HT1080 (cell line): ENCODE measurements at places on chromosomes 5 and 9.

DNA sequence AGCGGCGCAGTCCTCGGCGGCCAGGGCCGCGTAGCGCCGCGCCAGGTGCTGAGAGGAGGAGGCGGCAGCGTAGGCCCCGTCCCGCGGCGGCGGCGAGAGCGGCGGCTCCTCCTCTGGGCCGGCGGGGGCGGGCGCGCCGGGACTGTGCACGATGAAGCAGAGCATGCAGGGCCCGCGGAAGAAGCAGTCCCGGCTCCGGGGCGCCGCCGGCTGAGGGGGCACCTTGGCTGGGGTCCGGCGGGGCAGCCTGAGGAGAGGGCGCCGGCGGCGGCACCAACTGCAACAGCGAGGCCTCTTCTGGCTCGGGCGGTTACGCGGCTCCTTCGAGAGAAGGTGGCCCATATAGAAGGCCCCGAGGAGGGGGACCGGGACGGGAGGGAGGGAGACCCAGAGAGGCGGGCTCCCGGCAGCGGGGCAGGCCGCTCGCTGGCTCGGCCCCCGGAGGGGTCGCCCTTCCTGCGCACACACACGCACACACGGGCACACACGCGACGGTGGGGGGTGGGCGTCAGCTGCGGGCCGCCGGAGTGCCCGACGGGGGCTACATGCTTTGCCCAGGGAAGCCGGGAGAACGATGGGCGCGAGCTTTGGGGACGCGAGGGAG, 446 bp downstream of the FBXL17 start:
- peak; percentile 58 for DNase-seq

- DNase-seq, result no peak
Observed at GRCh38 chr9:115357821-115358220, 239.9 kb upstream of the TNC start.

GRCh38 chr9:71767776-71768321, 464 bp downstream of the CEMIP2 start:
- no peak for DNase-seq

DNA sequence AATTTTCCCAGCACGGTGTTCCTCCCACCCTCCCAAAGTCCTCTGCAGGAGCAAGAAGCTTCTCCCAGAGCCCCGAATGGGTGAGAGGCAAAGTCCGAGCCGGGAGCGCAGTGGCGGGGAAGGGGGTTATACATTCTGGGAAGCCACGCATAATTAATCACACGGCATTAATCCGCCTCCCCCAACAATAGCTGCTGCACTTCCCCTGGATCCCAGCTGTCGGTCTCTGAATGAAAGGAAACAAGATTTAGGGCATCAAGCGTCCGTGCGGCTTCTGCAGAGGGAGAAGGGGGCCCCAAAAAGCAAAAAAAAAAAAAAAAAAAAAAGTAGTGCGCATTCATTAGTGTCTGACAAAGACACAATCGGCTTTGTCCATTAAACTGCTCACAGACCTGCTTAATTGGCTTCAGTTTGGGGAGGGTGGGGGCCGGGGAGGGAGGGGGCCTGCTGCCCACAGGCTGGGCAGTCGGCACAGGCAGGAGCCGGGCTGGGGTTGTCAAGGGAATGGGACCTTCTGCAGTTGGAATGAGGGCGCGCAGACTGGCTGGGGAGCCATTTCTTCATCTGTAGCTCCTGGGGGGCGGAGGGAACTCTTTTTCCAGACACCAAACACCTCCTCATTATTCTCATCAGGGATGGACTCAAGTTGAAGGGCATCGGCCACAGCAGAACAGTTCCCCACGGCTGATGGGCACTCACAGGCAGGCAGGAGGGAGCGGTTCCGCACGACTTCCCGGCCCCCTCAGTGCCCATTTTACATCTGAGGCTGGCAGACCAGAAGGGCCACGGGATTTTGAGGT, 3.4 kb downstream of the NOTCH1 start:
- DNase-seq, result no peak

- no peak for DNase-seq
Observed at GRCh38 chr5:71907608-71908145, 188.6 kb downstream of the CARTPT start.

DNA sequence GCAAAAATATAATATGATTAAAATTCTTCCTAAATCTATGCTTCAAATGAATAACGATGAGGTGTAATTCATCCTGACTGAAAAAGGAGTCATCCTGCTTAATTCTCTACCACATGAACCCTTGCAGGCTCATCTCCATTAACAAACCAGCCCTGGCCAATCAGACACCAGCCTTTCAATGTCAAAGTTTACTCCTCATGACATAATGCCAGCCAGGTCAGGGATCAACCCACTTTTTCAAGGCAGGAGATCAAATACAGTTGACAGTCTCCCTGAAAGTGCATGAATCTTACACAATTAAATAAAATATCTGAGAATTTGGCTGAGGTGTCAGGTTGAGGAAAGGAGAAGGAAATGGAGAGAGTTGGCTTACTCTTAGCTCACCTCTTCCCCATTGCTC, 7.0 kb downstream of the GRIN3A start:
- no peak for DNase-seq

DNA sequence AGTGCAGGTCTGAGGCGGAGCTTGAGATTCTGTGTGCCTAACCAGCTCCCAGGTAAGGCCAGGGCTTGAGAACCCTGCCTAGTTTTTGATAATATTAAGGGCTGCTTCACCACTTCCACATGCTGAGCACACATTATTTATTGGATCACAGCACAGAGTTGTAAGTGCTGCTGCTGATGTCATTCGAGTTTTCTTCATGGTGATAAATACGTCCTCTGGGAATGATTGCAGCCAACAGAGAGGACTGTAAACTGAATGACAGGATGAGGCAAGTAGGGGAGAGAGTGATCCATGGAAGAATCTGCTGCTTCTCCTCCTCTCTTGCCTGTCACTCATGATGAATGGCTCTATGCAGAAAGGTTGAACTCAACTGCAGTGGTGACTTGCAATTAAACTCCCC, 77.9 kb upstream of the VPS13A start:
- no peak for DNase-seq

DNA sequence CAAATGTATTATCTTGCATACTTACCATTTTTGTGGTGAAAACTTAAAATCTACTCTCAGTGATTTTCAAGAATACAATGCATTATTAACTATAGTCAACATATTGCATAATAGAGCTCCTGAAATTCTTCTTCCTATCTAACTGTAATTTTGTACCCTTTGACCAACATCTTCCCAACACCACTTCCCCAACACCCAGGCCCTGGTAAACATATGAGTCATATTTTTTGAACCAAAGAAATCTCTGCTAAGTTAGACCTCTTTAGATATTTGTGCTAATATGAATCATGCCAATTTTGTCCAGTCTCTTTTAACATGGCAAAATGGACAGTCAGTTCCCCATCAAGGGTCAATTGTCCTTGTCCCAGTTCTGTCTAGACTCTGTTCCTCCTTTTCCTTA, 18.5 kb upstream of the RGS7BP start:
- no peak for DNase-seq

DNA sequence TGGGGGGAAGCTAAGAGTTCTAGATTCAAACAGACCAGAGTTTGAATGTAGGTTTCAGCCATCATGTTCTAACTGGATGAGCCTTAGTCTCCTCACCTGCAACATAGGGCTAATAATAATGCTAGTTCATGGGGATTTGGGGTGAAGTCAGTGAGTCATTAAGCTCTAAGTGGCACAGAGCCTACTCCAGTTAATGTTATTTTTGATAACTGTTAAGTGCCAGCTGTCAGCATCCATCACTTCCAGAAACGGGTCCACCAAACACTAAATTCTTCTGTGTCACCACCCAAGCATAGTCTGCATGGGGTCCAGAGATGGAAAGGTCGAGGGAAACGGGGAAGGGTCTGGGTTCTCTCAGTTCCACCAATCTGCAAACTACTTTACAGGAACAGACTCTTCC, 1.8 kb upstream of the TSC1 start:
- DNase-seq, result no peak

- DNase-seq, result no peak
Observed at GRCh38 chr5:34820593-34820992, 18.4 kb upstream of the TTC23L start.

DNA sequence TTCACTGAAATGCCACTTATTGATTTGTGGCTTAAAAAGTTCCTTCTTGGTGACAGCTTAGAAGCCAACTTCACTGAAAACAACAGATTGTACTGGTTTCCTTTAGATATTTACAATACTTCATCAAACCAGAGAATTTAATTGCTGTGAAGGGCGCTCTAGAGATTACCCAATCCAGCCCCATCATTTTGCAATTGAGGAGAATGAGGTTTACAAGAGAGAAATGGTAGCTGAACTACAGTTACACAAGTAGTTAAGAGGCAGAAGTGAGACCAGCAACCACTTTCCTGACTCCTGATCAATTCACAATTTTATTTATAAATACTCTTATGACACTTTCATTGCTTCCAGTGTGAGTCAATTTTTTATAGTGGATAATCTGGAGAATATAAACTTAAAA, 103.5 kb upstream of the APC start:
- no peak for DNase-seq

DNA sequence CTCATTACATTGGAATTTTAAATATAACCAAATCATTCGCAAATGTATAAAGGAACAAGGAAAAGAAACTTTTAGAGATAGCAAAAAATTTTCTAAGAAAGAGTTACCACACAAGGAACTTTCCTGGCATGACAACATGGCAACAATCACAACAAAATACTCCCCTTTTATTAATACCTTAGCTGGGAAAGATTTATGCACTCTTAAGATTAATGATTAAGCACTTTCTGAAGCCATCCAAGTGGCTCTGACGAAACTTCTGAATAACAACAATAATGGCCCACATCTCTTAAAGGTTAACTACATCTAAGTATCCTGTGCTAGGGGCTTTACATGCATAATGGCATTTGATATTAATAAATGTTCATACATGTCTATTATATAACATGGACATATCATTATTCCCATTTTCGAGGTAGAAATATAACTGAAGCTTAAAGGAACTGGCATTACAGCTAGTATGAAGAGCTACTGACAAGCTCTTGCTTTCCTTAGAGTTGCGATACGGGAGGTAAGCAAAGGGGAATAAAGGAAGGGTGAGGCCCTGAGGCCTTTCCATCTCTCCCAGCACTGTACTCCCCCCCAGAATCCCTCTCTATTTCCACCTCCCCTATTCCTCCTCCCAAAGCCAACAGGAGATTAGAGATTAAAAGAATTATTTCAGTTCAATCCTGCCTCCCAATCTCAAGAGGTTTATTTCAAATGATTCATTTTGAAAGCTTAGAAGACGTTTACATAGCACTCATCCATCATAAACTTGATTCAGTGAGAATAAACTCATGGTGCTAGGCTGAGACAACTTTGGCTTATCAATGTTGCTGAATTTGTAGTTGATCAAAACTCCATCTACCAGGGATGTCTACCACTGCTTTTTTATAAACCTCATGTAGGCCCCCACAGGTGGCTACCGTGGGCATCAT, 9.6 kb downstream of the MTMR12 start:
- DNase-seq, result no peak

DNA sequence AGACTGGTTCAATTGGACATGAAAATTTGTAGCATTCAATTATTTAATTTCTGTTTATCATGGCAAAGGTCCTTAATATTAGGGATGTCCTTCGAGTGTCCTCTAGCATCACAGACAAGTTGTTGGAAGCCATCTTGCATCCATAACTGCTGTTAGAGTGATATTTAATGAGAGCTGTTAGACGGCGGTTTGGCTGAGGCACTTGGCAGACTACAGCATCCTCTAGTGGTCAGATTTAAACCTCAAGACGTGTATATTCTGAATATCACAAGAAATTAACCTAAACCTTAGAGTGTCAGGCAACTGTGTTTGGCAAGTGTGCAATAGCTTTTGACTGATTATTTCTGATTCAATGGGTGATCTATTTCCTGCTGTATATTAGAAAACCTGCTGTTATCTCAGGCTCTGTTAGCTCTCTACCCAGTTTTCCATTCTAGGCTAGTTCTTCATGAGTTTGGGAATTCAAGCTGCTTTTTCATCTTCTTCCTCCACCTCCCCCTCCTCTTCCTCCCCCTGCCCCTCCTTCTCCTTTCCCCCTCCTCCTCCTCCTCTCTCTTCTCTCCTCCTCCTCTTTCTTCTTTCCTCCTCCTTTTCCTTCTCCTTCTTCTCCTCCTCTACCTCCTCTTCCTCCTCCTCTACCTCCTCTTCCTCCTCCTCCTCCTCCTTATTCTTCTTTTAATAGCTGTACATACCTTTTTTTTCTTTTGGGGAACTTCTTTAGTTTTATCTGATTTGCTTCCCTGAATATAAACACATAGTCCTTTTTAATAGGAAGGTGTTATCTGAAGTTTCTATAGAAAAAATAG, 8.6 kb downstream of the SPINK1 start:
- peak; percentile 40 for DNase-seq

DNA sequence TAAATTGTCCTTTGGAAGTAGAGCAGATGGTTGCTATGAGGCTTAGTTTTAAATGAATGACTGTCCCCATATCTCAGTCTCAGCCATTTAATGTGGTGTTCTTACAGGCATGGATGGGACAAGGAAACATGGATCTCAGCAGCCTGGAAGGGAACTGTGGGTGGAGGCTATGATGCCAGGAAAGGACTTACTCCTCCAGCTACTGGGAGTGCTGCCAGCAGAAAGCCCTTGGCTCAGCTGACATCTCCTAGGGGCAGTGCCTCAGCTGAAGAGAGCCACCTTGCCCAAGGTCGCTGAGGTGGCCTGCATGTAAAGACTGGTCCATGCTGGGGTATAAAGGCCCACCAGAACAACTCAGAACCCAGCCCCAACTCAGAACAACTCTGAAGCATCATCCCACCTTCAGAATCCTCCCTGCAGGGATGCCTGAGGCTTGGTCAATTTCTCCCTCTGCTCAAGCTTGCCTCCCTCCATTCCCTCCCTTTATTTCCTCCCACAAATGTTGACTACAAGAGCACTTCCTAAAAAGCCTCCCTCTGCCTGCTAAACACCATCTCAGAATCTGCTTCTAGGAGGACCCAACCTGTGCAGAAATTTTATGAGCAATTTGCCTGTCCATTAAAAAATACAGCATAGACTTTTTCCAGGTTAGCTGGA, 1.8 kb upstream of the PDE8B start:
- no peak for DNase-seq

DNA sequence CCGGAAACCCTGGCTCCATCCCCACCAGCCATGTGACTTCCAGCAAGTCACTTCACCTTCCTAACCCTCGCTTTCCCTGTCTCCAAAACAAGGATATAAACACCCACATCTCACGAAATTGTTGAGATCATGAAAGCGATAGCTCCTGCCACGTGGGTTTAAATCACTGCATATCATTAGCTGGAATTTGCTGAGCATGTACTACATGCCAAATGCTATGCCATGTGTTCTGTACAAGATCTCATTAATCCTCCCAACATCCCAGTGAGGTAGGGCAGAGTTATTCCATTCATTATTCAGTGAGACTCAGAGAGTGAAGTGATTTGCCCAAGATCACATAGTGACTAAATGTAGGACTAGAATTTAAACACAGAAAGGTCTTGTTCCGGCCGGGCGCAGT, 29.2 kb upstream of the HRH2 start:
- no peak for DNase-seq
